Right atrium auricular region (tissue), 2 donors: ENCODE measurements at places on chromosomes 11 and 22. TPM values are rescaled to one million over a fixed set of nuclear protein-coding genes. Genes with fewer than 3 reads are reported as not detected.

- no peak overlapping the region for H3K27ac ChIP-seq
- H3K4me1 ChIP-seq: no peaks in the 10 kb centered on the region
- H3K36me3 ChIP-seq: no peaks in the 10 kb centered on the region
- no peaks in the 10 kb centered on the region for H3K27me3 ChIP-seq
- no peak overlapping the region for H3K4me3 ChIP-seq
These were observed 39.6 kb upstream of the RDX start for GRCh38 chr11:110336054-110336453.

GRCh38 chr11:4962816-4963215 is 7.3 kb upstream of the OR51A2 start:
- H3K4me3 ChIP-seq: no peak overlapping the region
- no peaks in the 10 kb centered on the region for H3K4me1 ChIP-seq
- no peaks in the 10 kb centered on the region for H3K27me3 ChIP-seq
- H3K27ac ChIP-seq: no peak overlapping the region
- H3K36me3 ChIP-seq: no peaks in the 10 kb centered on the region
- no peak for DNase-seq

GRCh38 chr11:34929794-34930763 is 13.7 kb downstream of the PDHX start:
- peaks cover 28% of the 10 kb centered on the region for H3K4me1 ChIP-seq
- no peaks in the 10 kb centered on the region for H3K27me3 ChIP-seq
- DNase-seq: no peak
- no peak overlapping the region for H3K27ac ChIP-seq
- peaks cover 4% of the 10 kb centered on the region for H3K36me3 ChIP-seq

DNA sequence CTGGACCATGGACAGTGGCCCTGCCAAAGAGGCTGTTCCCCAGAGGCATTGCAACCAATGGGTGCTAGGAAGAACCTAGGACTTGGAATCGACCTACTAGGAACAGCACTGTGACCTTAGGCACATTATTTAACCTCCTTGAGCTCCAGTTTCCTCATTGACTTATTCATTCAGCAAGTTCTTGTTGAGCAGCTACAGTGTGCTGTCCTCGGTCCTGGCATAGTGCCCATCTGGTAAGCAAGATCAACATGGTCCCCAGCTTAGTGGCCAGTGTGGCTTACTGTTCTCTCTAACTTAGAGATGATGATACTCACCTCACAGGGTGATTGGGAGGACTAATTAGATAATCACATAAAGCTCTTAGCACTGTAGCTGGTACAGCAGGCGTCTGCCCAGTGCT is 8.2 kb downstream of the ABCG4 start:
- H3K27me3 ChIP-seq: no peaks in the 10 kb centered on the region
- H3K36me3 ChIP-seq: no peaks in the 10 kb centered on the region
- H3K27ac ChIP-seq: no peak overlapping the region
- no peaks in the 10 kb centered on the region for H3K4me1 ChIP-seq
- no peak for DNase-seq
- H3K4me3 ChIP-seq: no peak overlapping the region

The UPK3A gene
- total RNA-seq: not detected

GRCh38 chr22:46693634-46694415 is 44.2 kb downstream of the CERK start:
- no peaks in the 10 kb centered on the region for H3K4me1 ChIP-seq
- H3K27ac ChIP-seq: no peak overlapping the region
- DNase-seq: no peak
- H3K27me3 ChIP-seq: no peaks in the 10 kb centered on the region
- peaks cover 94% of the 10 kb centered on the region for H3K36me3 ChIP-seq

DNA sequence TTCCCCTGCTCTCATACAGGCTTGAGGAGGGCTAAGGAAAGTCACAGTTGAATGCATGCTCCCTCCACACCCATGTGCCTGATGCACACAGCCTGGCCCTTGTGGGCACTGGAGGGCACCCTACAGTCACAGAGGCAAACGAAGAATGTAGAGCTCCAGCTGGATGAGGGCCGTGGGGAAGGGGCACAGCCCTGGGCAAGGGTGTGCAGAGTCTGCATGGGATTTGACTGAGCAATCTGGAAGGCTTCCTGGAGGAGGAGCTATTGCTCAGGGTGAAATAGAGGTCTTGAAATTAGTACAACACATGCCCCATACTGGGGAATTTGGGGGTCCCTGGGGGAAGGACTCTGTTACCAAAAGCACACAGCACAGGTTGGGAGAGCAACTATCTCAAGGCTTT is 64.0 kb downstream of the KCNQ1 start:
- H3K36me3 ChIP-seq: no peaks in the 10 kb centered on the region
- H3K27me3 ChIP-seq: no peaks in the 10 kb centered on the region
- DNase-seq: no peak
- H3K4me3 ChIP-seq: no peak overlapping the region
- H3K27ac ChIP-seq: peak overlapping the region; percentile 81
- H3K4me1 ChIP-seq: peaks cover 54% of the 10 kb centered on the region

The PAMR1 gene
- 15.3 TPM for total RNA-seq

- H3K36me3 ChIP-seq: no peaks in the 10 kb centered on the region
- H3K4me3 ChIP-seq: no peak overlapping the region
- DNase-seq: no peak
- H3K27me3 ChIP-seq: no peaks in the 10 kb centered on the region
These were observed 63.9 kb downstream of the TP53I11 start for GRCh38 chr11:44886790-44887140.

GRCh38 chr22:42443240-42444076 is 11.3 kb upstream of the NFAM1 start:
- peaks cover 14% of the 10 kb centered on the region for H3K4me1 ChIP-seq
- H3K27ac ChIP-seq: peak overlapping the region; percentile 78
- H3K36me3 ChIP-seq: no peaks in the 10 kb centered on the region
- H3K27me3 ChIP-seq: no peaks in the 10 kb centered on the region
- DNase-seq: no peak

DNA sequence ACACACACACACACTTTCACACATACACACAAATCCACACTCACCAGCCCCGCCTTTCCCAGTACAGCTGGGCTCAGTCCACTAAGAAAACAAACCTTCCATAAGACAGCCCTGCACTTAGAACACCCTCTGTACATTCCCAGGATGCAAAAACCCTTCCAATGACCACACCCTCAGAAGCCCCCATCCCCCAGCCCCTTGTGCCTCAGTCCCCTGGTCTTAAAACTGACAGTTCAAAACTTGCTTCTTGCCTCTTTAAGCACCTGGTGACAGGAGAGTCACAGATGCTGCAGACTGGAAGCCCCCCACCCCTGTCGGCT is 23.0 kb downstream of the APLNR start:
- no peaks in the 10 kb centered on the region for H3K36me3 ChIP-seq
- peaks cover 40% of the 10 kb centered on the region for H3K4me1 ChIP-seq
- no peak overlapping the region for H3K27ac ChIP-seq
- H3K4me3 ChIP-seq: no peak overlapping the region
- DNase-seq: no peak
- H3K27me3 ChIP-seq: no peaks in the 10 kb centered on the region

DNA sequence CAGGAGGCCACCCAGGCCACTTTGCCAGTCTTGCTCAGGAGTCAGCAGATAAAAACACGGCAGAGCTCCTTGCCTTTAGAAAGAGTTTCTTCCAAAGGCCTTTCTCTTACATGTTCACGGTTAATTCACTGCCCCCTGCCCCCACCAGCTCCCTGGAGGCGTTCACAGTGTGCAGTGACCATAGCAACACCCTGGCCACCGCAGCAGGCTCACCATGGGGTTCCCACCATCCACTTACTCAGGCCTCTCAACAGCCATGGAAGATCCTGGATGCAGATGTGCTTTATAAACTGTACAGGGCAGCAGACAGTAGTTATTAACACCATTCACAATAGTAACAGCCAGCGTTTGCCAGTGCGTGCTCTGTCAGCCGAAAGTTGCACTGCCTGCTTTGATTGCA is 10.6 kb upstream of the MYO7A start:
- H3K4me3 ChIP-seq: no peak overlapping the region
- DNase-seq: no peak
- no peaks in the 10 kb centered on the region for H3K27me3 ChIP-seq
- no peak overlapping the region for H3K27ac ChIP-seq
- H3K36me3 ChIP-seq: no peaks in the 10 kb centered on the region

DNA sequence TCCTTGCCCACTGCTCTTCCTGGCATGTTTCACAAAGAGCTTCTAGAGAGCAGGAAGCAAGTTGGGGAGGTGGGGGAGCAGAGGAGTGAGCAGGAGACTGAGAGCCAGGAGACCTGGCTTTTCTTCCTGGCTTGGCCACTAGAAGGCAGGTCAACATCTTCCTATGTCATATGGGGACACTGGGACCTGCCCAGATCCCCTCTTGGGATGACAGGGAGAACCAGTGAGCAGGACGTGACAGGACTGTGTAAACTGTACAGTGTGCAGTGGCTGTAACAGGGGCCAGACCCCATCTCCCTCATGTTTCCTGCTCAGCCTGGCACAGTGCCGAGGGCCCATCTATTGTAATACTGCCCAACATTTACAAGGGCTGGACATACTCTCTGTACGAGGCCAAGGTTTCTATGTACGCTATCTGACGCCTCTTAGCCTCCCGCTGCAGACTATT is 29.4 kb downstream of the GDPD5 start:
- peaks cover 10% of the 10 kb centered on the region for H3K4me1 ChIP-seq
- no peak overlapping the region for H3K27ac ChIP-seq
- DNase-seq: no peak
- no peaks in the 10 kb centered on the region for H3K27me3 ChIP-seq

DNA sequence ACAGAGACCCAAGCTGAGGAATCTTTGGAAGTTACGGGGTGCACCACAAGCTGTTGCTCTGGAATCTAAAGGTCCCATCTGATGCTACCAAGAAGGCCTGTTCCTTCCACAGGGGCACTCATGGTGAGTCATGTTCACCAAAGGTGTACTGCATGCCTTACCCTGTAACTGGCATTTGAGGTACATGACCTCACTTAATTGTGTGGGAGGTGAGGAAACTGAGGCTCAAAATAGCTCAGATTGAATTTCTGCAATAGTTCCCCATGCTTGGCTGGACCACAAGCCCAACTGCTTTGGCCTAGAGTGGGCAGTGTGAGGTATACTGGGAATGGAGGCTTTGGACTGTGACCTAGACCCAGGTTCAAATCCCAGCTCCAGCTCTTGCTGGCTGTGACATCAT is 8.2 kb downstream of the MTFP1 start:
- no peak overlapping the region for H3K4me3 ChIP-seq
- no peak for DNase-seq
- no peaks in the 10 kb centered on the region for H3K4me1 ChIP-seq
- no peak overlapping the region for H3K27ac ChIP-seq
- H3K36me3 ChIP-seq: no peaks in the 10 kb centered on the region

DNA sequence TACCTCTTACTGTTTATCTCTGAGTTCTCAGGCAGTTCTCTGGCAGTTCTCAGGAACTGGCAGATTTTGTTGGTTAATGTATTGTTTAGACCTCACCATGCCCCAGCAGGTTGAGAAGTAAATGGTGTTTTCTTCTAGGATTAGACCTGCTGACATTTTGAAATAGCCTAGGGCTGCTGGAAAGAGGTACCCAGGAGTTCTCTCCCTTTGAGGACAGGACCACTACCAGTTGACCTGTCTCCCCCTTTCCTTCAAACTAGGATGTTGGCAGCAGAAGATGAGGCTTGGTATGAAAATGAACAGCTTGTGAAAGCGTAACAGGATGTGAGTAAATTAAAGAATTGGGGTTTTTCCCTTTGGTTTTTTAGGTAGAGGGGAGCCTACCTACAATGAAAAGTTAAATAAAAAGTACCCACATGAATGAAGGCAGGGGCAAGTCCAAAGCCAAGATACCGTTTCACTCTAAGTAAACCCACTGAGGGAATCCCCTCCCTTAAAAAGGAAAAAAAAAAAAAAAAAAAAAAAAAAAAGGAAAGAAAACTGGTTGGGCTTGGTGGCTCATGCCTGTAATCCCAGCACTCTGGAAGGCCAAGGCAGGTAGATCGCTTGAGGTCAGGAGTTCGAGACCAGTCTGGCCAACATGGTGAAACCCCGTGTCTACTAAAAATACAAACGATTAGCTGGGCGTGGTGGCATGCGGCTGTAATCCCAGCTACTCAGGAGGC is 96.2 kb downstream of the PDHX start:
- H3K4me1 ChIP-seq: no peaks in the 10 kb centered on the region
- no peak for DNase-seq
- H3K27ac ChIP-seq: no peak overlapping the region
- no peaks in the 10 kb centered on the region for H3K27me3 ChIP-seq
- no peak overlapping the region for H3K4me3 ChIP-seq

DNA sequence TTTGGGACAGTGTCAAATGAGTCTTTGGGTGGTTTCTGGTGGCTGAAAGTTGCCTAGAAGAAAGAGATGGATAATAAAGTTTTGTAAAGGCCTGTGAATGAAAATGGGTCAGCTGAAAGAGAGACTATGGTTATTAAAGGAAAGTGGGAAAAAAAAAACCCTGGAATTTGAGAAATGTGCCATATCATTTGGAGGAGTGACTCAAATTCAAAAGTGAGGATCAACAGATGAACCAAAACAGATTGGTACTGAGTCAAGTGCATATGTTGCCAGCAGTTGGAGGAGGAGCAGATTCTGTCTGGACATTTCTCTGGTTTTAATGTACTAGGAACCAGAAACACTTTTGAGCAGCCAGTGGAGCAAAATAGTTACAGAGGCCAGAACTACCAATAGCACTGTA is 339.8 kb downstream of the KCNA4 start:
- H3K4me3 ChIP-seq: no peak overlapping the region
- no peaks in the 10 kb centered on the region for H3K4me1 ChIP-seq
- H3K27ac ChIP-seq: no peak overlapping the region

GRCh38 chr11:74462009-74462408 is 5.3 kb downstream of the KCNE3 start:
- H3K27me3 ChIP-seq: no peaks in the 10 kb centered on the region
- peak overlapping the region; percentile 54 for H3K27ac ChIP-seq
- H3K4me1 ChIP-seq: no peaks in the 10 kb centered on the region
- peak; percentile 91 for DNase-seq

DNA sequence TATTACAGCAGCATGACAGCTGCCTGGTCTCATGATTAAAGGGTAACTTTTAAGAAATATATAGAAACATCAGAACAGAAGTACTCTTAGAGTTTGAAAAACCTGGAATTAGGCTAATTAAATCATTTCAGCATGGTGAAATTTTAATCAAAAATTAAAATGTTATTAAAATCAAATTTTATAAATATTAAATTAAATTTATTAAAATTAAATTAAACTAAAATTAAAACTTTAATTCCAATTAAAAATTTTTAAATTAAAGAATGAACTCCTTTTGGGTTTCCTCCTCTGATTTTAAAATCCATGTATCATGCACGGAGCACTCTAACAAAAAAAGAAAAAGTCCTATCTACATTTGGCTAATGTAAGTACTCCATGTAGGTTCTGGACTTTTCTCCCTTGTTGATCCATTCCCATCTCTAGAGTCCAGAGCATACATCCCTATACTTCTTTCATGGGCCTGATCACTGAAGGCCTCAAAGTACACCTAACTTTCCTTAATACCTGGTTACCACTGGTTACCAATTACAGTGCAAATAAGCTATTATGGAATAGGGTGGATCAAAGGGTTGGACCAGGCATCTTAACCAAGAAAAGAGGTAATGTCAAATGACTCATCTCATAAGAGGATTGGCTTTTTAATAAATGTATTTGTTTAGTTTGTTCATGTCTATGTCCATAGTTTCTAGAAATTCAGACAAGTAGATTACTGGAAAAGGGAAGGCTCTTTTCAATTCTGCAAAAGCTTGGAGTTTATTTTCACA is 48.4 kb upstream of the MUC15 start:
- H3K36me3 ChIP-seq: no peaks in the 10 kb centered on the region
- no peak overlapping the region for H3K27ac ChIP-seq
- no peak overlapping the region for H3K4me3 ChIP-seq
- no peak for DNase-seq
